ENCODE measurements at places on chromosomes 3 and 15.
A peak's percentile ranks its signal among the peaks of the same experiment; 100 is the strongest.

GRCh38 chr3:16486951-16487480 lies 26.5 kb downstream of the RFTN1 start:
- DNase-seq, result no peak

GRCh38 chr15:89406940-89407607 lies 72.5 kb upstream of the POLG start:
- no peak for DNase-seq

DNA sequence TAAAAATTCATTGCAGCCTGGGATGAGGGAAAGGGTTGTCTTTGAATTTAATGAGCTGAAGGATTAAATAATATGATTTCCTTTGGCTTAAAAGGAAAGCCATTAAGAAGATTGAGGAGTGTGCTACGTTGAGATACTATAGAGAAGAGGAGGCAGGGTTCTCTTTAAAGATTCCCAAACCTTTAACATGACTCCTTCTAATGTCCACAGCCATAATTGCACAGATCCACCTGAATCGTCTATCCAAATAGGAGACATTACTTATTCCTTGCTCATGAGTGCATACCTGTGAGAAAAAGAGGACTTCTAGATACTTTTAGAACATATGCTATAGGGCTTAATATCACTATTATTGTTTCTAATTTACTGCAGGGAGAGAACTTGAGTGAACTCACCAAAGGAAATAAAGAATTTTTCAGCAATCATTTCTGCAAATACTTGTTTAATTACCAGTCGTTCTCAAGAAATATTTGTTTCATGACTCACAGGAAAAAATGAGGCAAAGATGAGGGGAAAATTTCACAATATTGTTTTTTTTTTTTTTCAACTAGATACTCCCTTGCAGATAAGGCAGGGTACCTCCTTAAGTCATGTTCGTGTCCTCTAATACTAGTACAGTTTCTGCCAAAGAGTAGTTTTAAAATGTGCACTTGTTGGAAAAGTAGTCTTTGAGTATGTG lies 8.9 kb upstream of the SUCNR1 start:
- DNase-seq, result no peak

DNA sequence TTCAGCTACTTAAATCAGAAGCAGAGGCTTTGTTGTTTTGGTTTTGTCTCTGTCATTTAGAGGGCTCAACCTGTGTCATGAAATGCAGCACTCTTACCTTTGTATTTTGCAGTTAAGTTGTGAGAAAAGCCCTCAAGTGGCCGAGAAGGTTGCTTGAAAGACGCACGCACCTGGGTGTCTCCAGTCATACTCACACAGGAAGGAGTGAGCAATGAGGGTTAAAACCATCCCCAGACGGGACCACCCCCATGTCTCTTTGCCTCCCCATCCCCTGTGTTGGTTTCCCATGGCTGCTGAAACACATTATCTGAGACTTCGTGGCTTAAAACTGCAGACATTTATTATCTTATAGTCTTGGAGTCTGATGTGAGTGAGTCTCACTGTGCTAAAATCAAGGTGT lies 376.1 kb upstream of the CFAP20DC start:
- peak; percentile 4 for DNase-seq

GRCh38 chr3:177196456-177197040 lies 734 bp downstream of the TBL1XR1 start:
- no peak for DNase-seq

GRCh38 chr15:31440754-31441311 lies 114.2 kb downstream of the KLF13 start:
- DNase-seq, result no peak

GRCh38 chr3:169667166-169668071 lies 3.9 kb upstream of the MECOM start:
- no peak for DNase-seq

- no peak for DNase-seq
These were observed 52.2 kb downstream of the EXOG start for GRCh38 chr3:38548154-38548931.

DNA sequence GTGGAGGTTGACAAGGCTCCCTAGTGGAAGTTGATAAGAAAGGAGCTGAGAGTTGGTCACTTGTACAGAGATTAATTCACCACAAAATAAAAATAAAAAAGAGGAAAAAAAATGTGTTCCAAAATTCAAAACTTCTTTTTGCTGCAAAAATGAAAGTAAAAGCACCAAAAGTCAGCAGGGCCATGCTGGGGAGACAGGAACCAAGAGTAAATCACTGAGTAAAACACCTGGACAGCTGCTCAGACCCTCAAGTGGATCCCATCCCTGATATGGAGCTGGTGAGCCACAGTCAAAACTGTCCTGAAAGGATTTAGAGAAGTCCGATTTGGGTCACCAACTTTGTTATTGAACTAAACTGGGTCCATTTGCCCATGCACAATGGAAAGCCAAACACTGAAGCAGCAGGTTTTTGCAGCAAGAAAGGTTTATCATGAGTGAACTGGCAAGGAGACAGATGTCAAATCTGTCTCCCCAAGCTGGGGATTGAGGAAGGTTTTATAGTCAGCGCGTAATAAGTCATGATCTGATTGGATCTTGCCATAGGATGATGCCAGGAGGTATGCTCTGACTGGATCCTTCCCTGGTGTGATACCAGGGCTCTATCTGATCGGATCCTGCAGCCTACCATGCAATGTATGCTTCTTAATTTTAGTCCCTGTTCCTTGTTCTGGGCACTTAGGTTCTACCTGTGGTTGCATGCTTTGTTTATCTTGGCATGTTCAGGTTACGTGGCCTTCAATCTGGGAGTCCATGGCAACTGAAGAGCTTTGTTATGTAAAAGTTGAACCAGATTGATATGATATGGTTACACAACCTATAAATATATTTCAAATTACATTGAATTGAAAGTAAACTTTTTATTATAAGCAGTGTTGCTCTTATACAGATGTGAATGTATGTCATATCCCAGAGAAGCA lies 313.2 kb downstream of the POLQ start:
- DNase-seq, result no peak

- DNase-seq, result no peak
These were observed 13.2 kb upstream of the LMCD1 start for GRCh38 chr3:8488411-8488810.

GRCh38 chr3:42670051-42670576 lies 15.2 kb upstream of the KLHL40 start:
- DNase-seq, result no peak

- no peak for DNase-seq
These were observed 17.2 kb upstream of the IREB2 start for GRCh38 chr15:78420766-78421165.

DNA sequence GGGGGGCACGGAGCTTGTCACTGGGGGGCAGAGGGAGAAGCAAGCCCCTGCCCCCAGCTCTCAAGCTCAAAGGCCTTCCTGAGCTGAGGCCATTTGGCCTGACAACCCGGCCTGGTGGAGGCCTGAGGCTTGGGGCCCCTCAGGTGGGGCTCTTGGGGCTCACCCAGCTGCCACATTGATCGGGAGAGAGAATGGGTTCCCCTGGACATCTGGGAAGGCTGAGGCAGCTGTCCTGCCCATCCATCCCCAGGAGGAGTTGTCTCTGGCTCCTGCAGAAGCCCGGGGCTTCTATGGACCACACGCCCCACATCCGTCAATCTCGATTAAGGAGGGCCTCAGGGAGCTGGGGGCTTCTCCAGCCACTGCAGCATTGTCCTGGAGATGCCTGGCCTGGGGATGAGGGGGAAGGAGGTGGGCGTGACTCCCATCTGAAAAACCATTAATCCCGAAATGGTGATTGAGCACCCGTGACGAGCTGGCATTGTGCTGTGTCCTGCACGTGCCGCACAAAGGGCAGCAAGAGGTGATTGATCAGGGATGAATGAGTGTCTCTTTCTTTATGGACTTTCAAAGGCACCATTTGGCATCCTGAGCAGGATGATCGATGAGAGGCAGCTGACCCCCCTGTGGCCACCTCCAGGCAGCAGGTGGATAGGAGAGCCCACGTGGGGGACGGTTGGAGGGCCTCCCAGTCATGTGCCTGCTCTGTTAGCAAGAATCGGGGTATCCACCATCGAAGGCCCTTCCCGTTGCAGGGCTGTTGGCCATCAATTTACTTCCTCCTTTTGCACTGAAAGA lies 17.2 kb upstream of the CRABP1 start:
- DNase-seq, result no peak

DNA sequence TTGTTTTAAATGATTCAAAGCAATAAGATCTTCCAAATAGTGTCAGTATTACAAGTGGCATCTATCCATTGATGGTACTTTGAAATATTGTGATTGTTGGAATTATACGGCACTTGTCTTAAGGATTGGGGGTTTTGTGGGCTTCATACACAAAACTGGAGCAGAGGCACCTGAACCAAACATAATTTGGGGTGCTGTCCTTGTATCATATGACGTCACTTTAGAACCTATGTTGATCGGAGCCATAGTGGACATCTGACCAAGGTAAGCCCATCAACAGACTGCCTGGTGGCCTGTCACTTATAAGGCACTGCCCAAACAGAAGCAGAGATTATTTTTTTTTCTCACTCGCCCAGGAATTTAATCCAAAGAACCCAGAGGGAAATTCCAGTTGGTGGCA lies 2.9 kb upstream of the LRRC58 start:
- no peak for DNase-seq

- no peak for DNase-seq
These were observed at the start of gene ZBTB38 for GRCh38 chr3:141368062-141368924. ZBTB38 (plus strand) TSS chr3:141368504; CDS start chr3:141442389, 73,885 bp downstream.

DNA sequence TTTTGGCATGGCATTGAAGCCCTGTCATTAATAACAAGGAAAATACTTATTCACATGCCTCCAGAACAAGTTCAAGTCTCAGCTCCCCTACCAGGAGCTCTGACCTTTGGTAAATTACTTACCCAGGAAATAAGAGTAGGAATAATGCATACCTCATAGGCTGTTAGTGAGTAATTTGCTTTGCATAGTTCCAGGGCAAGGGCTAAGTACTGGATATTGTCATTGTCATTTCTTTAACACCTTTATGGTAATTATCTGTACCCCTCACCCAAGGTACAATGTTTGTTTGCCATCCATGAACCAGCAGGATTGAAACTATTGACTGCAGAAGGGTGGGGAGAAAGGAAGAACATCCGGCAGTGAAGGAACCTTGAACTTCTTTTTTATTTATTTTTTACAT lies 148.5 kb downstream of the SOX2 start:
- no peak for DNase-seq

DNA sequence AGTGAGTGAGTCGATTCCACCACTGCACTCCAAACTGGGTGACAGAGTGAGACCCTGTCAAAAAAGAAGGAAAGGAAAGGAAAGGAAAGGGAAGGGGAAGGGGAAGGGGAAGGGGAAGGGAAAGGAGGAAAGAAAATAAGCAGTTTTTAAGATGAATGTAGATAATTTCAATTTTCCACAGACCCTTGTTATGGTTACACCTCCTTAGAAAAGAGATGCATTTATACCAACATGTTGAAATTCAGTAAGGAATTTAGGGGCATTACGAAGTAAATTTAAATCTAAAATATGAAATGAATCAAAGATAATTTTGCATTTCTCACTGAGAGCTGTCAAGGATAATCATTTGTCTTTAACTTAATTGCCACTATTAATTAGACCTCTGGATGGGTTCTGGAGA lies 146.5 kb upstream of the TMC3 start:
- no peak for DNase-seq

DNA sequence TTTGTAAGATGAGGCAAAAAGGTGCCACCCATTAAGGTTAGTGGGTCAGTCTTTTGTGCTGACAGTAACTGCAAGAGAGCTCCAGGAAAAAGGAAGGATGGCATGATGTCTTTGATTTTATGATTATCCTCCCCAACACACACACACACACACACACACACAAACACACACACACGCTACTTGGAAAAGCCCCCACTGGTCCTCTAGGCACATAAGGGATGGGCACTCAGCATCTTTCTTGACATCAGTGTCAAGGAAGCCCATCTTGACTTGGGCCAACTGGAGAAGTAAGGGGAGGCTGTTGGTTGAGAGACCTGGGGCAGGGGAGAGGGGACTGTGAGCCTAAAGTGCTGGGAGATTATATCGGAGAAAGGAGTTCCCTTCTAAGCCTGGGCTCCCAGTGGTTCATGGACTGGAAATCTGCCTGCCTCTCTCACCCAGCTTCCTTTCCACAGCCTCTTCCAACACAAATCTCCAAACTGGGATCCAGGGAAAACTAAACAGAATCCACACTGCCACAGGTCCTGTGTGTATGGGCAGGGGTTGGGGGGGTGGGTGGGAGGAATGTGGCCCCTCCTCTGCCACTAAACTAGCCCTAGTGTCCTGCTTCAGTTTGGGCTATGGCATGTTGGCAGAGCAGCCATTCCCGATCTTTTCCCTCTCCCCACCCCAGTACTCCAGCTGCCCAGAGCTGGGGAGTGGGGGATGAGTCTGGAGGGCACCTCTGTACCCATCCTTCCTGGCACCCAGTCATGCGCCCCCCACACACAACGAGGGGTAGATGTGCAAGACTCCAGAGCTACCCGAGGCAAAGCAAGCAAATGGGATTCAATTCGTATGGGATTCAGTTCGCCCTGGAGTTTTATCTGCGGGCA lies 1.6 kb downstream of the AMOTL2 start:
- DNase-seq, result no peak

Data from stimulated activated CD8-positive, alpha-beta memory T cell treated with anti-CD3 and anti-CD28 coated beads, Interleukin-7, amount 100 ng/mL, for 1 hour (primary cell).